ENCODE measurements at places on chromosomes 7 and 10.

- no peak for DNase-seq
Measured at GRCh38 chr10:27490807-27491206, 13.3 kb upstream of the RAB18 start.

- DNase-seq = no peak
Measured at GRCh38 chr7:25615593-25615992, 387.3 kb upstream of the NPVF start.

DNA sequence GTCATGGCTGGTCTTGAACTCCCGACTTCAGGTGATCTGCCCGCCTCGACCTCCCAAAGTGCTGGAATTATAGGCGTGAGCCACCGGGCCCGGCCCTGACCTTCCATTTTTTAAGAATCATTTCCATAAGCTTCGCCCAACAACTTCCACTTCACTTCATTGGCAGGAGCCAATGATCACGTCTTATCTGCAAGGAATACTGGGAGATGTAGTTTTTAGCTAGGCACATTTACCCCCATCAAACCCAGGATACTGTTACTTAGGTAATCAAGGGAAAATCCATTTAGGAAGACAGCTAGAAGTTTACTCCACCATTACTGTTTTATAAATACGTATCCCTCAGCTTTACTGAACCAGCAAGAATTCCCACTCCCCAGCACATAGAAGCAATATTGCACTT is 3.4 kb upstream of the CDK13 start:
- DNase-seq = no peak

- DNase-seq = no peak
Measured at GRCh38 chr7:105661625-105662024, 80.3 kb upstream of the EFCAB10 start.

- no peak for DNase-seq
Measured at GRCh38 chr10:125008689-125009638, 67.0 kb downstream of the ZRANB1 start.

GRCh38 chr7:146185844-146186243 is 69.2 kb downstream of the CNTNAP2 start:
- no peak for DNase-seq

- no peak for DNase-seq
Measured at GRCh38 chr7:13989949-13990305, 461 bp upstream of the ETV1 start.

DNA sequence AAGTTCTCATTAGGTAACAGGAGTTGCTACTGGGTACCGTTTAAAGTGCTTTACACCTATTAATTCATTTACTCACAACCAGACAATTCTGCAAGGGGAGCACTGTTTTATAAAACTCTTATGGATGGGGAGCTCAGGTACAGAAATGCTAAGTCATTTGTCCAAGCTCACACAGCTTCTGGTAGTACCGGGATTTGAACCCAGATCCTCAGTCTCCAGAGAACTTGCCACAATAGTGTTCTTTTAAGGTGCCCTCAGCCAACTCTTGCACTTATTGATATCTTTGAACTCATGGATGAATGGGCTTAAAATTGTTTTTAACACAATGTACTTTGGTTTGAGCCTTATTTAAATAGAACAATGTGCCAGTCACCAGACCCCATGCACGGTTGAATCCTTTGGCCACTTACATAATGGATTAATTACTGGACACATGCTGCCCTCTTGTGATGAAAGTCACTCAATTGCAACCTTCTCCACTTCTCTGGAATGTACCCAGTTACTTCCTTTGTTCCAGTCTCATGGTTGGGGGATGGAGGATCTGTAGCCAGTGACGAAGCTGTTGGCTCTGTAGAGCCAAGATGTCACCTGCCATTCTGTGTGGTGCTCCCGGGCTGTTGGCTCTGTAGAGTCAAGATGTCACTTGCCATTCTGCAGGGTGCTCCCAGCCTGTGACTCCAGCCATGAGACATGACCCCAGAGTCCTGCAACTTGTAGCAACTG is 65.6 kb downstream of the NOD1 start:
- DNase-seq = no peak

GRCh38 chr7:77537778-77538280 is 734 bp downstream of the PTPN12 start:
- no peak for DNase-seq

- DNase-seq = no peak
Measured at GRCh38 chr10:4396401-4397283, 429.4 kb upstream of the AKR1E2 start.

All from NK-92 treated with Interleukin-12 subunit alpha and Interleukin-12 subunit beta, amount 100 ng/mL, for 24 hours (cell line).